ENCODE measurements at places on chromosomes 11 and 22. TPM values are rescaled to one million over a fixed set of nuclear protein-coding genes. Genes with fewer than 3 reads are reported as not detected.

USP35 gene
- 3.9 TPM for total RNA-seq

PRRG4 gene
- 0.13 TPM for total RNA-seq

OOSP1 gene
- not detected for total RNA-seq

MYOD1 gene
- total RNA-seq: not detected

DNA sequence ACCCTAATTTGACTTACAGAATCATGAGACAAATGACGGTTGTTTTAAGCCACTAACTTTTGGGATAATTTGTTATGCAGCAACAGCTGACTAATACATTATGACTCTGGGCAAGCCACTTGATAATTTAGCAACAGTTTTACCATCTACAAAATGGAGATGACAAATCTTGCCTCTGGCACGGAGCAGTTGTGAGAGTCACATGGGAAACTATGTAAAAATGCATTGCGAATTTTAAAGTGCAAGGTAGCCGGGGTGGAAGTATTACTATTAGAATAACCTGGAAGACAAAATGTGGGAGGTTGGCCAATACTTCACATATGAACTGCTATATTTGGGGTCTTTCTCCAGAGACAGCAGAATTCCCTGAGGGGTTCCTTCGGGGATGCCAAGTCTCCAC lies 328.7 kb downstream of the CTTN start:
- DNase-seq: no peak

- no peak for DNase-seq
Observed at GRCh38 chr22:29346659-29347058, 31.2 kb upstream of the RASL10A start.

DNA sequence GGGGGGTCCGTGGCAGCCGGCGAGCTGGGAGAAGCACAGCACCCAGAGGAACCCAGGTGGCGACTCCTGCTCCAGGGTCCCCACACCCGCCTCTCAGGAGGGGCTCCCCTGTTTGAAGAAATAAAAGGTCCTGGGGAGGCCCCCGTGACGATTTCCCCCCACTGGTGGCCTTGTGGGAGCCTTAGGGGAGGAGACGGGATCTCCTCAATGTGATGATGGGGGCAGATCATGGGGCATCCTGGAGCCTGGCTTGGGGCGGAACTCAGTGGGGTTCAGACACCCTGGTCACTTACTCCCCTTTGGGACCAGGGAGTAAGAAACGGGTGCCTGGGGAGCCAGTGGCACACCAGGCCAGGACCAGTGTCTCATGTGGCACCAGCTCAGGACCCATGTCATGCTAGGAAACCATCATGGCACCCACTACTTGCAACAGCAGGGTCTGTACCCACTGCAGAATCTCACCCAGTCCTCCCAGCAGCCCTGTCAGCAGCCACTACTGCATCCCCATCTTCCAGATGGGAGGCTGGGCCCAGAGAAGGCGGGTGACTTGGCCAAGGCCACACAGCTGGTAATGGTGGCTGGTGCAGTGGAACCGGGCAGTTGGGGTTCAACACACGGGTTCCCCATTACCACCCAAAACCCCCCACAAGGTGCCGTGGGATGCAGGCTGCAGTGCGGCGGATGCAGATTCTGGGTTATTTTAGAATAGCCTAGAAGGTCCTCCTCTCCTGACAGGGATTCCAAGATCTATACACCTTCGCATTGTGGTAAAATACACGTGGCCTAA lies 130.7 kb downstream of the CTTN start:
- DNase-seq: no peak

DNA sequence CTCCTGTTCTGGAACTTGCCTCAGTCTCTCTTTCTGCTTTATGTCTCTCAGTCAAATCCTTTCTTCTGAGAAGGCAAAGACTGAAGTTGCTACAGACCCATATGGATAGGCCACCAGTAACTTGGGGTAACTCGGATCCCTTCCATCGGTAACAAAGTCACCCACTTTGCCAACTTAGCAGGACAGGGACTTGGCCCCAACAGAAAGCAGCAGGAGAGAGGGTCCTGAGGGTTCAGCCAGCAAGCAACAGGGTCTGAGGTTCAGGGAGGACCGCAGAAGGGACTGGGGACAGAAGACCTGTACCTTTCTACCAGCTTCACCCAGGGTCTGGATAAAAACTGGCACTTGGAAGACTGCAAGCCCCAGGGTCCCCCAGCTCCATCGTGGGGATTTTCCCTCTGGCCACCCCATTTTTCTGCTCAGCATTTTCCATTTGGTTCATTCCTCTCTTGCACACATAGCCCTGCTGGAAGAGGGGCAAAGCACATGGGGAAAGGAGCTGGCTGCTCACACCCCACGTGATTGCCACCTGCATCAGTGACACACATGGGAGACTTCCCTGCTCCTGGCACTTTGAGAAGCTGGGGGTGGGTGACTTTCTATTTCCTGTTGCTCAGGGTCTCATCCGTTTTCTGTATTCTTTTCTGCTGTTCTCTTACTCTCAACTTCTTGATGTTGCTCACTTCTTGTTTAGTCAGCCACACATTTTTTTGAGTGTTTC lies 34.6 kb upstream of the GNAZ start:
- no peak for DNase-seq

DNA sequence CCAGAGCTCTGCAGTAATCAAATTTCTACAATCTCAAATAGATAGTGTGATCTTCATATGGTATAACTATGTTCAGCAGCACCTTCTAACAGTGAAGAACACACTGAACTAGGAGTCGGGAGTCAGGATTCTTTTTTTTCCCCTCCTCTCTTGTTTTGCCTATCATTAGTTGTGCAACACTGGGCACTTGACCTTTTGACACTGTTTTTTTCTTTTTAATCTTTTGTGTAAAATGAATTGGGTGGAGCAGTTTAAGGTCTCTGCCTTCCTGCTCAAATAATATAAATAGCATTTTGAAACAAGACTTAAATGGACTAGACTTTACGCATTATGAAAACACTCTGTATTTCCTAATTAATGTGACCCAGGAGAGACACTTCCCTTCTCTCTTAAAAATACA lies 39.7 kb downstream of the CTSC start:
- DNase-seq: no peak

DNA sequence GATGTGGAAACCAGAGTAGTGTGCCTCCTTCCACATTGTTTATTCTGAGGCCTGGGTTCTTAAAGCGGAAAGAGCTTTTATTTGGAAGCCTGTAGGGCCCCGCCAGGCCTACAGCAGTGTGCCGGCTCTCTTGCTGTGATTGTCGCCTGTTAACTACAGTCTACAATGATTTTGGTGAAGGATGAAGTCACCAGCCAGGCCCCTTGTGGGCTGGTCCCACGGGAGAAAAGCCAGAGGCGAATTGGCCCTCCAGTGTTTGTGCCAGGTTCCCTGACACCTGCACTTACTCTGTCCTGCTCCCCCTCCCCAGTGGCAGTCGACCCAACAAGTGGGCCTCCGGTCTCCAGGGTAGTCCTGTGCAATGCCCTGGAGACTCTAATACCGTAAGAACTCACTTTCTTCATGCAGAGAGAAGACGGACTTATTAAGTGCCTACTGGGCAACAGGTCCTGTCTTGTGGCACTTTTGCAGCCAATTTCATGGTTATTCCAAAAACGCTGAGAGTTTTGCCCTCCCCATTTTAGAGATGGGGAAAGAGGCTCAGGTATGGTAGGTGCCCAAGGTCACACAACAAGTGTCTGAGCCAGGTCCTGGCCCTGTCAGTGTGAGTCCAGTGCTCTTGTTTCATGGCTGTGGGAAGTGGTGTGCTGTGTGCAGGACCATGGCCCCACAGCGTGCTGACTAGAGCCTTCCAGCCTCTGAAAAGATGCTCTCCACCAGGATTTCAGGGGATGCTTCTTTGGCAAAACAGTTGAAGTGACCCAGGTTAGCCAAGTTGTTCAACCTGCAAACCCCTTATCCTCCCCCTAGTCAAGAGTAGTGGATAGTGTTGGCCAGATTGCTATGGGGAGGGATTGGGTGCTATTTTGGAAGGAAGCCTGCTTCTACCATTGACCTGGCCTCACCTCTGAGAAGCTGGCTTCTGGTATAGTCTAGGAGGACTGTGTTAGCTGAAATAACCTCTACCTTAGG lies 1.4 kb downstream of the MICAL2 start:
- DNase-seq: no peak

DNA sequence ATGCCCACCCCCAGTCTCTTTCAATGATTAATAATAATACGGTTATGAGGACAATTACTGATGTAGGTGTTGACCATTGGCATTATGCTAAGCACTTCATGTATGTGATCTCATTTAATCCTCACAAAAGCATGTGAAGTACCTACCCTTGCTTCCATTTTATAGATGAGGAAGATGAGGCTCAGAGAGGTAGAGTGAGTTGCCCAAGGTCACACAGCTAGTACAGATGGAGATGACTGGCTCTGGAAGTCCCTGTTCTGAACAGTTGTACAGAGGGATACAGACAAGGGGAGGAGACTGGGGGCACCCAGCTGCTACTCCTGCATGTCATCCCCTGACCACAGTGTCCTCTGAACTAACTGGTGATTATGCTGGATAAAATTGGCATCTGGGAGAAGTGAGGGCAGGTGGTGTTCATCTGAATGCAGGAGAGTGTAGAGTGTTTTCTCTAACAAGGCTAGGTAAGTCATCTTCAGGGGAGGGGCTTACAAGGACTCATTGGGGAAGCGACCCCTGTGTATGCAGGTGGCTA lies 43.2 kb downstream of the KIAA1671 start:
- DNase-seq: no peak

DNA sequence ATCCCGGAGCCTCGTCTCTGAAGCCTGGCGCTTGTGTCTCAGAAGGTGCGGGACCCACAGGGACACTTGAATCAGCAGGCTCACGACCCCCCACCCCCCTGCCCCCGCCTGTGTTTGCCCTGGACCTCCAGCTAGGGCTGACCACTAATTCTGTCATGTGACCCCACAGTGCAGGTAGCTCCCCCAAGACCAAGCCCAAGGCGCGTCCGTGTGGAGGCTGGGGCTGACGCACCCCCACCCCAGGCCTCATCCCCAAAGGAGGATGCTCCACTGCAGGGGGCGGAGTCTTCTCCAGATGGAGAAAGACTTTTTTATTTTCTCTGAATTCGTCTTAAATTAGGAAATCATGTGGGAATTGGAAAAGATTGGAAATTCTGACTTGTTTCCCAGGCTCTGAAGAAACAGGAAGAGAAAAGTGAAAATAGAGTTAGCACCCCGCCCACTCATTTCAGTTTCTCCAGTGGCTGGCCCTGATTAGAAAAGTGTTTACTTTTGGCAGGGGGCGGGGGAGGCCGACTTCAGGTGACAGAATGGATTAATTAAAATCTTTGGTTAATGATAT lies 1.0 kb upstream of the RELA start:
- peak; percentile 58 for DNase-seq

DNA sequence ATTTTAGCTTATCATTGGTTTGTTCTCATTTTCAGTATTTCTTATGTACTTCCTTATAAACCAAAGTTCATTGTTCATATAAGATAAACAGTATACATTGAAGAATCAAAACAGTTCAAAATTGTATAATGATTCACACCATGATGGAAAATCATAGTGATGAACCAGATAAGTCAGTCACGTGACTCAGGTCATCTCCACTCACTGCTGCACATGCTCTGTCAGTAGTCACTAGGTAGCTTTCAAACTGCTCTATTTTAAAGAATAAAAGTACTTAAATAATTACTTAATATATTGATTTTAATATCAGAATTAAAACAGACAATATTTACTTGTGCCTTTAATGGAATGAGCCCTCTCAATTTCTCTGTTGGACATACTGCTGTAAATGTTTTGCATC lies 37.5 kb downstream of the PDHX start:
- no peak for DNase-seq

DNA sequence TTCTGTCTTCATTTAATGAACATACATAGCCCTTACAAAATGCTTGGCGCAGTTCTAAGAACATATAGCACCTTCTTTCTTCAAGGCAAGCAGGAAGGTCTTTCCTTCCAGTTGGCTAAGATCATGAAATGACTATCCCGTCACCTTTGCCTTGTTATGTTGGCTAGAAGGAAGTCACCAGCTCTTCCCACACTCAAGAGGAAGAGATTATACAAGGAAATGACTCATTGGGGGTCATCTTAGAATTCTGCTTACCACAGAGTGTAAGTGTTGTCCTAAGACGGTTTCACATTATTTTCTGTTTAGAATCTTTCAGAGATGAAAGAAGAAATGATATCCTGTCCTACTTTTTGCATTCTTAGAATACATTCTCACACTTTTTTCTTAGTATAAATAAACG lies 808.0 kb upstream of the LUZP2 start:
- DNase-seq: no peak

DNA sequence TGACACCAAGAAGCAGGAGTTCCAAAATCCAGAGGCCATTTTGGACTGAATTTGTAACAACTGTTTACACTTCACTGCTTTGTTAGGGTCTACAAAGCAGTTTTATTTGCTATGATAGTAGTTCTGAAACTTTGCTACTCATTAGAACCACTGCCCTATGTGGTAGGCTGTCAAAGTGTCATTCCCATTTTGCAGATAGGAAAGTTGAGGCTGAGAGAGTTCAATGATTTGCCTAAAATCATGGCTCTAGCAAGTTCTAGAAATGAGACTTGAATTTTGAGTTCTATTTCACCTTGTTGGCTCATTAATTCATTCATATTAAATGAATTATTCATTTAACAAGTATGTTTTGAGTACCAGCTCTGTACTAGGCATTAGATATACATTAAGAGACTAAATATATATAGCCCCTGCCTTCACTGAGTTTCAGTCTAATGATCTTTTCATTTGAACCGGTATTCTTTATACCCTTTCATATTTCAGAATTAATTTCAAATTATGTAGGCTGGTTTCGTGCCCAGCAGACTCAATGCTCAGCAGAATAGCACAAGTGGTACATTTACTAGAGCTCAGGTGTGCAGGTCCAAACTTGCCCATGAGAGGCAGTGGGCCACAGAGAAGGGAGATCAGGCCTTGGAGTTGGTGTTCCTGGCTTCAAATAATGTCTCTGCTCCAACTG lies 93.5 kb downstream of the ME3 start:
- DNase-seq: no peak

DNA sequence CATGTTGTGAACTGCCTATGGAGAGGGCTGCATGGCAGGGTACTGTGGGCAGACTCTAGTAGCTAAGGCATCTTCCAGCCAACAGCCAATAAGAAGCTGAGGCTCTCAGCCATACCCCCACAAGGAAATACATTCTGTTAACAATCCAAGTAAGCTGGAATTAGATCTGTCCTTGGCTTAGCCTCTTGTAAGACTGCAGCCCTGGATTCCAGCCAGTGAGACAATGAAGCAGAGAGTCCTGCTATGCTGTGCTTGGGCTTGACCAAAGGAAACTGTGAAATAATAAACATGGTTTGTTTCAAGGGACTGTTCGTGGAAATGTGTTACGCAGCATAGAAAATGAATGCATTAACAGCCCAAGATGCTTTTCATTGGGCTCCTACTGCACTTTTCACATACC lies 1097.4 kb upstream of the CCDC90B start:
- DNase-seq: no peak

- DNase-seq: no peak
Observed at GRCh38 chr11:134751031-134751585, 339.1 kb upstream of the B3GAT1 start.

DNA sequence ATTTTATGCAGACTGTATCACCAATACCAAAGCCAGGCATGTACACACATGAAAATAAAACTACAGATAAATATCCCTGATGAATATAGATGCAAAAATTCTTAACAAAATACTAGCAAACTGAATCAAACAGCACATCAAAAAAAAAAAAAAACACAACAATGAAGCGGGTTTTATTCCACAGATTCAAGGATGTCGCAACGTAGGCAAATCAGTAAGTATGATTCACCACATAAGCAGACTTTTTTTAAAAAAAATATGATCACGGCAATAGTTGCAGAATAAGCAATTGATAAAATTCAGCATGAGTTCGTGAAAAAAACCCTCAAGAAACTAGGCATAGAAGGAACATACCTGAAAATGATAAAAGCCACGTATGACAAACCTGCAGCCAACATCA lies 21.3 kb downstream of the OR51F1 start:
- DNase-seq: no peak

All from MG63 (cell line).